NCI-H1417 treated with DMSO at 0.1 percent for 48 hours (cell line): ENCODE measurements at places on chromosomes 7 and 10.

GRCh38 chr7:103127006-103127405 is 21.9 kb downstream of the NAPEPLD start:
- DNase-seq, result no peak

DNA sequence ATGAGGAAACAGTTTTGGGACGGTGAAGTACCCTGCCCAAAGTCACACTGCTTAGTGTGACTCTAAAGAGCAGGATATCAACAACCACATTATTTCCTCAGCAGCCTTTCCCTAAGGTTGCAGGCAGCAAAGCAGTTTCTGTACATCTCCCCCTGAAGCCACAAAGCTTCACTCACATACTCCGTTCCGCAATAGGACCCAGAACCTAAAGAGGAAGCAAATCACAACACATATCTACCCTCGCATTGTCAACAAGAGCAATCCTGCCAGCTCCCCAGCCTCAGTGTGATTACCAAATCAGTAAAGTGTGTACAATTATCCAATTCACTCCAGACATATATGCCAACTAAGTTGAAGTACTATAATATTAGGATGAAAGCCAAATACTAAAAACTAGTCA is 30.8 kb downstream of the VAX1 start:
- DNase-seq, result no peak

- DNase-seq, result no peak
These were observed 752 bp upstream of the ABCA13 start for GRCh38 chr7:48170506-48170905.

- DNase-seq, result no peak
These were observed 194.4 kb downstream of the NSUN6 start for GRCh38 chr10:18456984-18457383.

GRCh38 chr7:152667958-152668357 is 8.0 kb downstream of the XRCC2 start:
- no peak for DNase-seq

DNA sequence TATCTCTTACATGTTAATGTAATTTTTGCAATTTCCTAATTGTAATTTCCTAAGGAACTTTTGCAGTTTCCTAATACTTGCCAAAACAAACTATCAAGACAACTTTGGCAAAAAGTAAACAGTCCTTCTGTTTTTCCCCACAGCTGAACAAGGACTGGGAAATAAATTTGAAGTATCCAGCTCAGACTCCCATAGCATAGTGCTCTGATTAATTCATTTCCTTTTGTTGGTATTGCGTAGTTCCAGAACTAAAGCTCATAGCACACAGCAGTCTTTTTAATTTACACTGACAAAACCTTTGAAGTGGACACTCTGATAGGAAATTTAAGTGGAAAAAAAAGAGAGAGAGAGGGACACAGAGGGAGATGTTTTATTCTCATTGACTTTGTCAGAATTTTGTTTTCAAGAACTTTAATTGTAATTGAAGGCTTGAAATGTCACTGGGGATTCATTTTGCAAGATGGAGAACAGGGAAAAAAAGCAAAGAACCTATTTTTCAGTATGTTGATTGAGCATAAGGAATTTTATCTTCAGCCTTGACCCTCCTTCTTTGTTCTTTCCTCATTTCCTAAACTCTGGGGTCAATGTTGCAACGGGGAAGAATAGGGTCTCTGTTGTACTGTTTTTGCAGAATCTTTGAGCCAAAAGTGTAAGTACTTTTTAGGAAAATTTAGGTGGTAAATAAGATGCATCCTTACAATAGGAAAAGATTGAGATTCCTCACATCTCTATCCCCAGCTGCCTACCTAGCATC is 232.2 kb upstream of the NPSR1 start:
- no peak for DNase-seq

GRCh38 chr7:81190997-81191768 is 272.3 kb upstream of the SEMA3C start:
- DNase-seq, result no peak

GRCh38 chr10:29306688-29307087 is 17.8 kb downstream of the LYZL1 start:
- DNase-seq, result no peak

- DNase-seq, result no peak
These were observed 1.7 kb upstream of the MRLN start for GRCh38 chr10:59754951-59755350.

DNA sequence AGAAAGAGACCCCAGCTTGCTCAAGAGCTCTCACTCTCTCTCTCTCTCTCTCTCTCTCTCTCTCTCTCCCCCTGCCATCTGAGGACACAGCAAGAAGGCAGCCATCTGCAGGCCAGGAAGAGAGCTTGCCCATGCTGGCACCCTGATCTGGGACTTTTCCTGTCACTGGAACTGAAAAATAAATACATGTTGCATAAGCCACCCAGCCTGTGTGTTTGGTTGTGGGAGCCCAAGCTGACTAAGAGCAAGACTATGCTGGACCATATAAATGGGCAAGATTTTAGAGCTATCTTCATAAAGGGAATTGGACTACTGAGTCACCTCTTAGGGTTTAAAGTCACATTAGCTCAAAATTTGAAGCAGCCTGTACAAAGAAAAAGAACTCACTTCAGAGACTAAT is 98.6 kb downstream of the SLC16A9 start:
- no peak for DNase-seq

GRCh38 chr10:61136139-61136538 is 192.2 kb upstream of the RHOBTB1 start:
- no peak for DNase-seq

GRCh38 chr7:43552122-43552521 is 30.8 kb upstream of the STK17A start:
- no peak for DNase-seq

DNA sequence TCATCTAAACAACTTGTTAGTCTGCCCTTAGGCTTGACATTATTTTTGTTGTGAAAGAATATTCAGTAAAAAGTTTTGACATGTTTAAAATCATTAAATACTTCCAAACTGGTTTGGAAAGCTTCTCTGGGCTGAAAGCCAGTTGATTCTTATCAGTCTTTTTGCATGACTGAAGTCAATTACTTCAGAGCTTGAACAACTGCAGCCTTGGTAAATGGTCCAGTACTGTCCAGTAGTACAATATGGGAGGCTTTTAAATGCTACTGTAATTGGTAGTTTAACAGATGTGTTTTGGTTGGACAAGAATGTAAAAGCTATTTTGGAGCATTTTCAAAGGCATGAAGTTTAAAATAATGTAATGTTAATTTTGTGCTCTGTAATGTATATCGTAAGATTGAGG is 103.4 kb downstream of the SDK1 start:
- no peak for DNase-seq

DNA sequence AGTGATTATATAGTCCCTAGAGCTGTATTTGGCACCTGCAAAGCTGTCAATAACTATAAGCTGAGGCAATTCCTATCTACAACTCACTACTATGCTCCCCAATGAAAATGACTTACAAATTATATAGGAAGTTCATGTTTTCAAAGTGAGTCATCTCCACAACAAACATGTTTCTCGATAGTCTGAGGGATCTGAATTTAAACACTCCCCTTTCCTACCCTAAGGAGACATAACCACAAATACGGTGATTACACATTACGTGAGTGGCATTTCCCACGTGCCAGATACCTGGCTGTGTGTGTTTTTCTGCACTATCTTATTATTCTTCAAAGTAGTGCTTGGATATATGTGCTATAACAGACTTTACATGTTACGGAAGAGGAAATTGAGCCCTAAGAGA is 122.5 kb upstream of the C1QL3 start:
- no peak for DNase-seq

DNA sequence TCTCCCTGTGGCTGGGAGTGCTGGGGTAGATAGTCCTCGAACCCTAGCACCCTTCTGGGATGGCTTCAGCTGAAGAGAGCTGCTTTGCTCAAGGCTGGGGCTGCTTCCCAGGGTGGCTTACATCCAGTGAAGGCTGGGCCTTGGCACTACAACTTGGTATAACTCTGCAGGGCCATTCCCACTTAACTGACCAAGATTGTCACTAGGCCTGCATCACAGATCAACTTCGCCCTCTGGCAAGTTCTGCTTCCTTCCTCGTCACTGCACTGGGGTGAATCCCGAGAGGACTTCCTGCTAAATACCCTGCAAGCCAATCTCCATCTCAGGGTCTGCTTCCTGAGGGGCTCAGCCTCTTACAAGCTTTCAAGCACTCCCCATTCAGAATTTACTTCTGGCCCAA is 195.2 kb downstream of the DOCK4 start:
- no peak for DNase-seq

- DNase-seq, result no peak
These were observed 129.9 kb downstream of the EBF3 start for GRCh38 chr10:129833994-129834739.

- no peak for DNase-seq
These were observed 368.9 kb downstream of the SORCS1 start for GRCh38 chr10:106795619-106796018.

- no peak for DNase-seq
These were observed 20.0 kb downstream of the SMKR1 start for GRCh38 chr7:129522088-129522970.

DNA sequence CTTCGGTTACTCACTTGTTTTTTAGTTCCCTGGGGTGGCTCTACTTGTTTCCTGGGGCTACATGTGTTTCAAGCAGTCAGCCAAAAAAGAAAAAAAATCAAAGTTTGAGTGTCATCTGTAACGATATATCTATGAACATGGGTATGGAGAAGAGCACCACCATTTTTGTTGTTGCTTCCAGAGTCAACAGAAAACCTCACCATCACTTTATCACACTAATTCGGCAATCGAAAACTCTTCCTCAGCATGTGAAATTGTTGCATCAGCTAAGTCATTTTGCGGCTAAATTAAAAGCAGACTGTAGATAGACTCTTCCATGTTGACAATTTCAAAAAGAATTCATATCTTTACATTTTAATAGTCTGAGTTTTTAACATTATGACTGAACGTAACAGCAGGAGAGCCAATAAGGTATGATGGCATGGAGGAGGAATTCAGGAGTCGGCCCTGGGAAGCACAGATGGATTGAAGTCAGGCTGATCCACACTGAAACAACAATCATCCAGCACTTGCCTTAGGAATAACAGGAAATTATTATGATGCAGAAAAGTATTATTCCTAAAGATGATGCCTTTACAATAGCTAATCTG is 455.7 kb upstream of the KLF6 start:
- DNase-seq, result no peak

- DNase-seq, result no peak
These were observed 70.2 kb upstream of the MKX start for GRCh38 chr10:27815846-27816245.

- no peak for DNase-seq
These were observed 19.4 kb downstream of the ACSL5 start for GRCh38 chr10:112393341-112393740.

GRCh38 chr7:53904355-53904754 is 637.8 kb upstream of the VSTM2A start:
- DNase-seq, result no peak

DNA sequence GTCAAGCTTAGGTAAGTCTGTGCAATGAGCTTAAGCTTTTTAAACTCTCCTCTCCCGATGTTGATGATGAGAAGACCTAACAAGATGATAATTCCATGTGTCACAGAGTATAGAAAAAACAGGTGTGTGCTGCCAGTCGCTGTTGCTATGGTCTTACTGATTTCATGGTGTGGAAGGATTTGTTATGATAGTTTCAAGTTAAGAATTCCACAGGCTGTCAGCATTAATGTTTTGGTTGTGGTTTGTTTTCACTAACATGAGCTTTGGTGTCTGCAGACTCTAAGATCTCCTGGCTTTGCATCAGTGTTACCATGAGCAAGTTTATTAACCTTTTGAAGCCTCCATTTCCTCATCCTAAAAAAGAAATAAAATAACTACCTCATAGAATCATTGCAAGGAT is 123.7 kb downstream of the NSUN6 start:
- DNase-seq, result no peak

GRCh38 chr10:70169649-70170364 is 507 bp downstream of the SAR1A start:
- DNase-seq, result no peak

GRCh38 chr7:39073432-39073831 is 95.7 kb downstream of the POU6F2 start:
- peak; percentile 79 for DNase-seq

GRCh38 chr10:30755441-30755953 is 125.9 kb upstream of the LYZL2 start:
- DNase-seq, result no peak

- no peak for DNase-seq
These were observed 599.8 kb upstream of the MGMT start for GRCh38 chr10:128867210-128867609.

GRCh38 chr10:132281915-132282666 is 25.7 kb downstream of the STK32C start:
- no peak for DNase-seq

DNA sequence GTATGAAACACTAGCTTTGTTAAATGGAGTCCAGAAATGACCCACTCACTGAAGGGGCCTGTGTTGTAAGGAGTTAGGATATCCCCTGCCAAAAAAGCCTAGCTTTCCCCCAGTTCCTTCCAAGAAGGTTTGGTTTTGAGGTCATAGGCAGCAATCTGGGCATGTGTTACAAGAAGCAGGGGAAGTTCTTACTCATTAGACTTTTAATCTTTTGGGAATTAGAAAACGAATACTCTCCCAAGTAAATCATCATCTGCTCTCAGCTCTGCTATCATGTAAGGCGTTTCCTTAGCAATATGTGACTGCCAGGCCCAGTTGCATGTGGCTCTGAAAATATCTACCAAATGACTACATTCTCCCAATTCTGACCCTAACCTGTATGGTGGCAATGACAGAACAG is 3.7 kb downstream of the NOD1 start:
- DNase-seq, result no peak

- no peak for DNase-seq
These were observed 537 bp downstream of the SH3PXD2A start for GRCh38 chr10:103854686-103855391.

DNA sequence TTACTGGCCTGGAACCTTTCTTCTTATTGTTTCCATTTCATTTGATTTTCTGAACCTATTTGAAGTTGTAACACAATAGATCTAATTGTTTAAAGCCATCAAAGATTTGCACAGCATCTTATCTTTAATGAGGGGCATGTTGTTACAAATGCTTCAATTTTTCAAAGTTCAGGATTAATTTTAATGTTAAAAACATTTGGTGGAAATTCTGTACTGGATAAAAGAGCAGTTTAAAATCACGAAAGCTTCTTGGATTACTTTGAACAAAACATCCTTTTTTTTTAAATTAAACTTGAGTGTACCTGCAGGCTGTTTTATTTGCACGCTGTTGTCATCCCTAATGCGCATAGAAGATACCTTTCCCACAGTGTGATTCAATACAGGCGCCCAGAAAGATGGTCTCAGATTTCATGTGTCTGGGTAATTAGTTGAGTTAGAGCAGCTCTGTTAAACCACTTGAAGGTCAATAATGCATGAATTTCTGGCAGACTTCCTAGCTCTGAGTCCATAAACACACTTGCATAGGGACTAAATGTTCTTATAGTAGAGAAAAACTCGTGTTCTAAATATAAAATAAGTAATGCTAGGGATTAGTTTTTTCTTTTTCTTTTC is 29.3 kb upstream of the DDX50 start:
- DNase-seq, result peak; percentile 85

- no peak for DNase-seq
These were observed 65.2 kb downstream of the COL13A1 start for GRCh38 chr10:69866688-69867461.

DNA sequence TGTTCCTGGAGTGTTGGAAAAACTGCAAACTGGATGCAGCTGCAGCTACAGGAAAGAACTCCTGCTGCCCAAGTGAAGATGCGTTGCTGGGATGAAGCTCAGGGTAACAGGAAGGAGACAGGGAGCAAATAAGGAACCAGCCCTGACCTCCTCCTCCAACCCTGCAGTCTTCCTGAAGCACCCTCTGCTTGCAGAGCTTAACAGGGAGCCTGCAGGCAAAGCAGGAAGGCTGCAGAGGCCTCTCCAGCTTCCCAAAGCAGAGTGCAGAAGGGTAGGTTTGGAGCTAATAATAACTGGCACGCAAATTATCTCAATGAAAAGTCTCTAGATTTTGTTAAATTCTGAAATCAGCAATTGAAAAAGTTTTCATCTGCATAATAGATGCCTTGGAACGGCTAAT is 92.5 kb downstream of the SORCS1 start:
- DNase-seq, result no peak
